Esophagus squamous epithelium (tissue), 5 donors: ENCODE measurements at places on chromosomes 4 and X.

GRCh38 chr4:20248155-20248558, 3.5 kb upstream of the SLIT2 start:
- no peak for DNase-seq

GRCh38 chrX:42684065-42684464, 93.9 kb downstream of the PPP1R2C start:
- no peak for DNase-seq

- no peak for DNase-seq
These were observed 204.8 kb upstream of the VCX start for GRCh38 chrX:7638078-7638710.

DNA sequence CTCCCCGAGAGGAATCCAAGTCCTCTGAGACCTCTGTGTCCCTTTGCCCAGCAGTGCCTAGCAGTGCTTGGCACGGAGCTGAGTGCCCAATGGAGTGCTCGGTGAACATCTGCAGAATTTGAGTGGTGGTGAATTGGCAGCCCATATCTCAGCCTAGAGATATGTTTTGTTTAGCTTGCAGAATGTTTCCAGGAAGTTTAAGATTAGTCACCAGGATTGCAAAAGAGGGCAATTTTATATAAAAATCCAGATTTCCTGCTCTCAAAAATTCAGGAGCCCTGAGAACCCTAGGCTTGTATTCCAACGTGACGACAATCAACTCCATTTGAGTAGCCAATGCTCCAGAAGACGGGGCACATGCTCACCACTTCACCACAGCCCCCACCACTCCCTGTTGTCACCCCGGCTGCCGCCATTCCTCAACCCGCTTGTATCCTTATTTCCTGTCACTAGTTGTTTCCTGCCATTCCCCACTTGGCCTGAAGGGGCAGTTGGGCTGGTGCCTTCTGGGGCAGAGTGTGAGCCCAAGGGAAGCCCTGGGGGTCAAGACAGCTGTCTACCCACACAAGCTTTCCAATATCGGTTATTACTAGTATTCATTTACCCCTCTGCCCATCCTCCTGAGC, 116.9 kb downstream of the EFNB1 start:
- no peak for DNase-seq

DNA sequence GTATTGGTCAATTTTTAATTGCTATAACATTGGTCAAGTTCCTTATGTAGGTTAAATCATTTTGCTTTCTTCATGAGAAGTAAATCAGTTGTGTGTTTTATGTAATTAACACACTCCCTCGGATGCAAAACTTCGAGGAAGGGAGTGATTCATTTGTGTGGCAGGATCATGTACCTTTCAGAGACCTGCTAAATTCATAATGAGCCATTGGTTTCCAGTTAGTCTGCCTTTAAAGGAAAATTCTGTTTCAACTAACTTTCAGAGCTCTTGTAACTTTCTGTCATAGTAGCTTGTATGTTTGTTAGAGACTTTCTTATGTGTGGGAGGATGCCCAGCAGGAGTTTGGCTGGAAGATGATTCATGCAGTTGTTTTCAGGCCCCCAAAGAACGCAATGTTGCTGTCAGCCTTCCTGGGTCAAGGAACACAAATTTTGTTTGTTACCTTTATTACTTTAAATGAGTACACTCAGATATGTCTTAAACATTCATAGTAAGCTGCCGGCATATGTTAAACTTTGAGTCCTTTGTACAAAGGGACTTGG, 72.1 kb downstream of the GPR101 start:
- DNase-seq: no peak

DNA sequence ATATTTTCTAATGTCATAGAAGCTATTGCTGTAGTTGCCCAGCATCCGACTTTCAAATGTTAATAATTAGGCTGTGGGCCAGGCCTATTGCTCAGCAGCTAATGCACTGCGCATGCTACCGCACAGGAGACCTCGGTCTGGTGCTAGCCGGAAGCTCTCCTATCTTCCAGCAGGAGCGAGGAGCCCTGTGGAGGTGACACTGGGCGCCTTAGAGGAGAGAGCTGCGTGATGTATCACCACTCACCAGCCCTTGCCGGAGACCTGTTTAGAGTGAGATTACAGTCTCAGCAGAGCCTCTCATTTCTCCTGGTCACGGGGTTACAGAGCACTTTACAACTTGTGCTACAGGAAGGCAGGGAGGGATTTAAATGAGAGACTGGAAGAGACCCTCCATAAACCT, 31.1 kb upstream of the MID1IP1 start:
- no peak for DNase-seq

GRCh38 chr4:128574706-128575105, 234.8 kb upstream of the JADE1 start:
- no peak for DNase-seq

- DNase-seq: no peak
These were observed 139.7 kb downstream of the INPP4B start for GRCh38 chr4:142706381-142706780.

DNA sequence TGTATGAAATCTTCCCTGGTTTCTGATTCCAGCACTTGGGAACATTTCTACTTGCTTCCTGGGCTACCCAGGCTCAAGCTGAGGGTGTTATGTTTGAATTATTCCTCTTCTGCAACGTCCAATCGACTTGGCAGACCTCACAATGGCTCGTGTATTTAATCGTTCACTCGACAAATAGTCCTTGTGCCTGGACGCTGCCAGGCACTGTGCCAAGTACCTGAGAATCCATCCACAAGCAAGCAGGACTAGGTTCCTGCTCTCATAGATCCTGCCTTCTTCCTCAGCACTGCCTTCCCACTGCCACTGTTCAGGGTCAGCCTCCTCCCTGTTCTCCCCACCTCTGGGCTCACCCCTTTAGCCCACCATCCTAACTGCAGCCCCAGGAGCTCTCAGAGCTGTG, 113.3 kb downstream of the EFNB1 start:
- DNase-seq: no peak

GRCh38 chrX:35046660-35047296, 104.2 kb downstream of the FAM47B start:
- no peak for DNase-seq

DNA sequence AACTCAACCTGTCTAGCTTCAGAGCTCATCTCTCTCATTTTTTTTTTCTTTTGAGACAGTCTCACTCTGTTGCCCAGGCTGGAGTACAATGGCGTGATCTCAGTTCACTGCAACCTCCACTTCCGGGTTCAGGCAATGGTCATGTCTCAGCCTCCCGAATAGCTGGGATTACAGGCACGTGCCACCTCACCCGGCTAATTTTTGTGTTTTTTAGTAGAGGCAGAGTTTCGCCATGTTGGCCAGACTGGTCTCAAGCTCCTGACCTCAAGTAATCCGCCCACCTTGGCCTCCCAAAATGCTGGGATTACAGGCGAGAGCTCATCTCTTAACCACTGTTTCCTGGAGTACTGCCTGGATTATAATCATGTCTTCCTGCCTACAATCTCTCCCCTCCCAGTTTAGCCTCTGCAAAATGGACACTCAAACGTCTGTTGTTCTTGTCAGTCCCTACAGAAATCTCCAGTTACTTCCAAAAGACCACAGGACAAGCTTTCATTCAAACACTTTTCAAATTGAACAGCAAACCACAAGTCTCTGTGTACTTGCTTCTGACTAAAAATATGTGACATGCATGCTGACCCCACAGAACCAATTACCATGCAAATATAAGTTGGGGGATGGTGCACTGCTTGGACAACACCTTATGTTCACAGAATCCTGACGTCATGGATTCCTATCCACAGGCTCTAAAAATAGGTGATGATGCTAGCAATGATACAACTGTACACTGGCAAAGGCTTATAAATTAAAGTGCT, 137.2 kb downstream of the SH3KBP1 start:
- DNase-seq: no peak

- no peak for DNase-seq
These were observed 24.2 kb upstream of the DCAF8L2 start for GRCh38 chrX:27565992-27566391.

DNA sequence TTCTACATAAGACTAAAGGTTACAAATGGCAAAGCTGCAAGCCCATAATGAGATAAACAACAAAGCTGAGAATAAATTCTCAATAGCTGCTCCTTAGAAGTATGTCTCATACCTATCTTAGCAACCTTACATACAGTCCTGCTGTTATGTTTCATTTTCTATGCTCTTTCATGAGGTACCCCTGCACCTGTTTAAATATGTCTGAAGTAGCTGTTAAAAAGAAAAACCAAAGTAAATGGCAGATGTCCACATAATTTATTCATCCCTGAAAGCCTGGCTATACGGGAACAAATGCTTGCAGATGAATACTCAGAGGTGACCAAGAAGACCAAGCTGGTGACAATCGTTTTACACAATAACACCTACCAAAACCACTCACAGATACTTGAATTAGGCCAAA, 22.5 kb downstream of the PPA2 start:
- no peak for DNase-seq

DNA sequence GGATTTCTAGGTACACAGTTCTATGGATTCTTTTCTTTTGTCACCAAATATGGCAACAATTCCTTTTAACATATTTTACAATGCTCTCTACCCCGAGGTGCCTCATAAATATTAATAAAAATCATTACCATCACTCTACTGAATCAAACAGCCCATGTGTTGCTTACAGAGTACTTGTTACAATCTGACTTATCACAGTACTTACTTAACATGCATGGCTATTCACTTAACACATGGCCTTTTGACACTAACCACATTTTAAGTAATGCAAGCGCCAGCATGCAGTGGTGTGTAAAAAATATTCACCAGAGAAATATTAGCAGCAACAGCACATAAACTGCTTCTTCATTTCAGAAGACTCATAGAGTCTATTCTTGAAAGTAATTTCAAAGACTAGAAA, 64.9 kb downstream of the BMP3 start:
- no peak for DNase-seq

- no peak for DNase-seq
These were observed 4.8 kb upstream of the SYNPO2 start for GRCh38 chr4:118883861-118884260.

- DNase-seq: no peak
These were observed 34.7 kb downstream of the P2RY10 start for GRCh38 chrX:78979789-78980464.

DNA sequence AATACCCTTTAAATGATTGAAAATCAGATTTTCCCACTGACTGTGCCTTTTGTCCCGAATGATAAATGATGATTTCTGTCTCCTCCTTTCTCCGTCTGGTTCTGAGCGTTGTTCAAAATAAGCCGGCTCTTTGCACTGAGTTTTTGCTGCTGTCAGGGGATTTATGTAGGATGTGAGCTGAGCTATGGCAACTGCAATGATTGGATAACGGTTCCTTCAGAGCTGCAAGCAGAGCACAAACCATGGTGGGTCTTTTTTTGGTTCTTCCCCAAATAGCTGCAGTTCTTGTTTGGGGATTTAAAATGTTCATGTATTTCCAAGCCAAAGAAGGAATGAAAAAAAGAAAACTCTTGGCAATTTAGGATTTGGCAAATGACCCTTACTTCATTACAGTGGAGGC, 124.5 kb upstream of the CASK start:
- no peak for DNase-seq

DNA sequence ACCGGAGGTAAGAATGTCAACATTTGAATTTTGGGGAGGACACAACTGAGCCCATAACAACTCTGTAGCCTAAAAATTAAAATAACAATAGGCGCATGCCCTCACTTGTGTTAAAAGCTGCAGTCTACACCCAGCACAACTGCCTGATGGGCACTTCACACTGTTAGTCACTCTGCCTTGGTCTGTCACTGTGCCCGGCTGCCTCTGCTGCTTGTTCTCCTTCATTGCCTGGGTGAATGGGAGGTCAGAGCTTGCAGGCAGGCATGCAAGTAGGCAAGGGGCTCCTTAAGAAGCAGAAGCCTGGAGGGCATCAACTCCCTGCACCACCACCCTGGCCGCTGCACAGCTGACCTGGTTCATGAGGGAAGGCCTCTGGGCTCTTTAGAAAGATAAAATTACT, 374.8 kb downstream of the MID1IP1 start:
- no peak for DNase-seq
